ENCODE measurements at places on chromosomes 1 and 21. TPM values are rescaled to one million over a fixed set of nuclear protein-coding genes. Genes with fewer than 3 reads are reported as not detected.

GRCh38 chr1:230427094-230427876 is 1.2 kb upstream of the PGBD5 start:
- H3K27ac ChIP-seq = no peak overlapping the region
- DNase-seq = no peak
- no peaks in the 10 kb centered on the region for H3K4me1 ChIP-seq
- peaks cover 29% of the 10 kb centered on the region for H3K27me3 ChIP-seq
- no peak overlapping the region for H3K4me3 ChIP-seq

GRCh38 chr1:64754173-64754572 is 9.3 kb downstream of the RAVER2 start:
- no peak overlapping the region for H3K27ac ChIP-seq
- H3K36me3 ChIP-seq = no peaks in the 10 kb centered on the region
- H3K27me3 ChIP-seq = no peaks in the 10 kb centered on the region
- DNase-seq = no peak
- no peak overlapping the region for H3K4me3 ChIP-seq

DNA sequence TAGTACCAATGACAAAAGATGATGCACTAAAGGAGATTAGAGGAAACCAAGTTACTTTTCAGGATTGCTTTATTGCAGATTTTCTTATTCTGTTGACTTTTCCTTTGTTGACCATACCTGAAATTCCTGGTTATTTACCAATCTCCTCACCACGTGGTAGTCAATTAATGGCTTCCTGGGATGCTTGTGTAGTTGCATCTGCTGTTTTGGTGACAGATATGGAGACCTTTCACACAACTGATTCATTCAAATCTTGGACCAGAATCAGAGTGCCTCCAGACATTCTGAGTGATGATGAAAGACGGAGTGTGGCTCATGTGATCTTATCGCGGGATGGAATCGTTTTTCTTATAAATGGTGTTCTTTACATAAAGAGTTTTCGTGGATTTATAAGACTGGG is 91.3 kb downstream of the CATSPERE start:
- H3K4me1 ChIP-seq = no peaks in the 10 kb centered on the region
- no peaks in the 10 kb centered on the region for H3K36me3 ChIP-seq
- H3K27me3 ChIP-seq = no peaks in the 10 kb centered on the region
- no peak overlapping the region for H3K27ac ChIP-seq
- no peak overlapping the region for H3K4me3 ChIP-seq
- no peak for DNase-seq

MYOM3 gene
- total RNA-seq = not detected

FCN3 gene
- total RNA-seq = 2.5 TPM

FASLG gene
- total RNA-seq = not detected

NECTIN4 gene
- not detected for total RNA-seq

GRCh38 chr1:70504176-70504820 is 93.2 kb downstream of the CTH start:
- H3K4me1 ChIP-seq = no peaks in the 10 kb centered on the region
- no peak overlapping the region for H3K4me3 ChIP-seq
- H3K27me3 ChIP-seq = no peaks in the 10 kb centered on the region
- no peaks in the 10 kb centered on the region for H3K36me3 ChIP-seq

PIAS3 gene
- 22.4 TPM for total RNA-seq

GRCh38 chr1:97660431-97661105 is 260.3 kb downstream of the DPYD start:
- H3K4me3 ChIP-seq = no peak overlapping the region
- no peaks in the 10 kb centered on the region for H3K27me3 ChIP-seq
- no peaks in the 10 kb centered on the region for H3K4me1 ChIP-seq
- no peak for DNase-seq

GRCh38 chr1:43280692-43281091 is 4.7 kb downstream of the C1orf210 start:
- no peak overlapping the region for H3K4me3 ChIP-seq
- H3K36me3 ChIP-seq = no peaks in the 10 kb centered on the region
- H3K27me3 ChIP-seq = no peaks in the 10 kb centered on the region

GREM2 gene
- total RNA-seq = 17.8 TPM

All from sigmoid colon (tissue), 7 donors.